ENCODE measurements at places on chromosomes 4 and X.
A peak's percentile ranks its signal among the peaks of the same experiment; 100 is the strongest.

DNA sequence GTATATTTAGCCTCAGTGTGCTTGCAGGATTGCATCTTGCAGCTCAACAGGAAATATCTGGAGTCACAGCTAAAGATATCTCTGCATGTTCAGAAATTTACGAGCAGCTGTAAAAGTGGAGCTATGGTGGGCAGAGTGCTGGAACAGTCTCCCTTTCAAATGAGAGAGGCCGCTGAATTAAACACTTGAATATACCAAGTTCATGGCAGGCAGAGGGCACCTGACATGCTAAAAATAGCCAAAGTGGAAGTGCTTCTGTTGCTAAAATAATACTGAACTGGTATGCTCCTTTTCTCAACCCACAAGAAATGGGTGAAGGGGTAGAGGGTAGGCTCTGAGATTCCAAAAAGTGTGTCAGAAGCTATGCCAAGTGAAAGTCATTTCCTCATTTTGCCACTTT, 98.1 kb downstream of the MGST2 start:
- DNase-seq, result no peak

DNA sequence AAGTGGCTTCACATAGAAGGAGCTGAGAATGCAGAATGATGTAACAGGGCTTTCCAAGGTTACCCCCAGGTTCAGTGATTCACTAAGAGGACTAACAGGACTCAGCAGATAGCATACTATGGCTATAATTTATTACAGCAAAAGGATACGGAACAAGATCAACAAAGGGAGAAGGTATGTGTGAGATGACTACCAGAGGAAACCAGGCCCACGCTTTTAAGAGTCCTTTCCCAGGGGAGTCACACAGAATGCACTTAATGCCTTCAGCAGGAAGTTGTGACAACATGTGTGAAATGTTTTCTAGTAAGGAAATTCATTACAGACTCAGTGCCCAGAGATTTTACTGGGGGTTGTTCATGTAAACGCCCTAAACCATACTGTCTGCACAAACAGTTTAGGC, 373.6 kb upstream of the MAGEB2 start:
- DNase-seq, result no peak

- no peak for DNase-seq
Measured at GRCh38 chr4:182014164-182014563, 229.0 kb upstream of the TENM3 start.

DNA sequence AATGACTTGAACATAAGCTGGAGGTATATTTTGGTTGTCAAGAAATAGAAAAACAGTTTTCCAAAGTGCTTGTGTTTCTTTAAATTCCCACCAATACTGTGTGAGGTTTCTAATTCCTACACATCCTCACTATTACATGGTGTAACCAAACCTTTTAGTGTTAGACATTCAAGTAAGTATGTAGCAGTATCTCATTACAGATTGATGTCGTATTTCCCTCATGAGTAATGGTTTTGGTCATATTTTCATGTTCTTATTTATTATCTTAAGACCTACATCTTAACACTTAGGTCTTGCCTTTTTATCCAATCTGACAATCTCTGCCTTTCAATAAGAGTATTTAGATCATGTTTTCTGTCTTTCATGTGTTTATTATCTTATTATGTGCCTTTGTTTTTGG, 253.7 kb upstream of the ANXA10 start:
- DNase-seq, result no peak

DNA sequence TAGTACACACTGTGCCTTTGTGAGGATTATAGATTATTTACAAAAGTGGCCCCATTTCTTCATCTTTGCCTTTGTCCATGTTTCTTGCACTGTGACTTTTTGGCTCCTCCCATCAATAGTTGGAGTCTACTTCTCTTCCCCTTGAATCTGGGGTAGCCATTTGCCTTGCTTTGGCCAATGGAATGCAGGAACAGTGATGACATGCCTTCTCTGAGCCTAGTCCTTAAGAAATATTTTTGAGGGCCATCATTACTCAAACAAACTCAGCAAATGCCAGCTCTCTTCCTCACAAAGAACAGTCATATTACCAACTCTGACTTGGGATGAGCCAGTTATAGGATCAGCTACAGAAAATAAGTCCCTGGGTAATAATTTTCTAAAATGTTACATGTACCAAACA, 189.6 kb downstream of the FRMPD4 start:
- DNase-seq, result no peak

DNA sequence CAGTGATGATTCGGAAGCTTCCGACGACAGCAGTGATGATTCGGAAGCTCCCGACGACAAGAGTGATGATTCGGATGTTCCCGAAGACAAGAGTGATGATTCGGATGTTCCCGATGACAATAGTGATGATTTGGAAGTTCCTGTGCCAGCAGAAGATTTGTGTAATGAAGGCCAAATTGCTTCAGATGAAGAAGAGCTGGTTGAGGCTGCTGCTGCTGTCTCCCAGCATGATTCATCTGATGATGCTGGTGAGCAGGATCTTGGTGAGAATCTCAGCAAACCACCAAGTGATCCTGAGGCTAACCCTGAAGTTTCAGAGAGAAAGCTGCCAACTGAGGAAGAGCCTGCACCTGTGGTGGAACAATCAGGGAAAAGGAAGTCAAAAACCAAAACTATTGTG, 14.2 kb downstream of the CXCR3 start:
- no peak for DNase-seq

DNA sequence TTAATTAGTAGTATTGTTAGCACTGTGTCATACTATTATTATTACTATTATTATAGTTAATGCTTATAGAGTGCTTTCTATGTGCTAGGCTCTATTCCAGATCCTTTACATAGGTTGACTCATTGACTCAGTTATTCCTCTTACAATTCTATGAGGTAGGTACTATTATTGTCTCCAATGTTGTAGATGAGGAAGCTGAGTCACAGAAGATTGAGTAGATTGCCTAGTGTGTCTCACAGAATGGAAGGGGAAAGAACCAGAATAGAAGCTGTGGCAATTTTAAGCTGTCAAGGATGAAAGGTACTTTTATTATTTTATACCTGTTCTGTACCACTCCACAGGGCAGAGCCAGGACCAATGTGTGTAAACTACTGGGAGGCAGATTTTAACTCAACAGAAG, 1.9 kb upstream of the TCEAL1 start:
- no peak for DNase-seq

DNA sequence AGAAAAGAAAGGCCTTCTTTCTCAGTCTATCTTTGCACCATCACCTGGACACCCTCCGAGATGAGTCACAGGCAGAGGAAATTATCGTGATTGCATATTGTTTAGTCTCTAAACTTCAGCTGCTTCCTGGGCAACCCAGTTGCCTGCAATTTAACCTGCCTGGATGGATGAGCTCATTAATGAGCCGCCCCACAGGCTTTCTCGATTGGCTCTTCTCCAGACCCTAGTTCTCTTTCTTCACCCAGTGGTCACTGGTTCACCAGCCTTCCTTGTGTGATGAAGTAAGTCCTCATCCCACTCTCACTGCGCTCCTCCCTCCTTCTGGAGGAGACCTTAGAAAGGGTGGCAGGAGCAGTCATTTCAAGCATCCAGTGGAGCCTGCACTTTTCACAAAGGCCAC, 94.4 kb downstream of the SOWAHB start:
- DNase-seq, result no peak

- DNase-seq, result no peak
Measured at GRCh38 chr4:6114181-6114580, 86.2 kb downstream of the JAKMIP1 start.

DNA sequence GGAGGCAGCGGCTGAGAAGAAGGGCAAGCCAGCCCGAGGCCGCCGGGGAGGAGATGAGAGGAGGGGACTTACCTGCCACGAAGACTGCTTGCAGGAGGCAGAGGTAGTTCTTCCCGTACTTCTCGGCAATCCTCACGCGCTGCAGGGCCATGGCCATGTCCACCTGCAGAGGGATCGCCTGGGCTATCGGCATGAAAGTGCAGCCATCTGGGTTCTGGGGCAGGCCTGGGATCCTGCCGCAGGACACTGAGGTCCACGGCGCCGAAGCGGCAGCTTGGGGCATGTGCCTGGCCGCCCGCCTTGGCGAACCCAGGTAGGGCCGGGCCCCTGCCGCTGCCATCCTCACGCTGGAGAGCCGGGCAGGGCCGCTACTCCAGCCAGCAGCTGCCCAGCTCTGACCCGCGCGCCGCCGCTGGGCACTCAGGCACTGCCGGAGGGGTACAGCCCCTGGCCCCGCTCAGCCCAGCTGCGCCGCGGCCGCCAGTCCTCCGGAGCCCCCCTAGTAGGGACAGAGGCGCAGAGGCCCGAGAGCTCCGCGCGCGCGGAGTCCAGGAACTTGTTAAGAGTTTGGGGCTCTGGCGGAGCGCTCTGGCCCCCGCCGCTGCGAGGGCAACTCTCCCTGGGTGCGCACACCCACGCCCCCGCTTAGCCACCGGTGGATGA, 16.0 kb downstream of the MCF2 start:
- DNase-seq, result no peak

DNA sequence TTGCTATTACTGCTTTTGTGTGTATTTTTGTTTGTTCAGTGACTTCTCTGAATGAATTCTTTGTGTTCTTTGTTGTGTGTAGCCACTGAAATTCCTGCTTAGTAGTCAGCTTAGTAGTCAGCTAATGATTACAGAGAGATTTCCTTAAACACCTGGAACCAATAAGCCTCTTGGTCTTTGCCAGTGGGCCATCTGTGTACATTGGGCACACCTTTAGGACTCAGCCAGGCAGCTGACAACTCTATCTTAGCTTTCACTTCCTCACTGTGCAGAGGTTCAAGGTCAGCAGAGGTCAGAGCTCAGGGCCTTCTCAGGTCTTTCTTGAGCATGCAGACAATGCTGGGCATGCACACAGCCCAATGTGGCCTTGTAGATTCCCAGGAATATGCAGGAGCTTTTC, 59.3 kb downstream of the RWDD4 start:
- no peak for DNase-seq

- no peak for DNase-seq
Measured at GRCh38 chr4:173522160-173522950, 7.7 kb downstream of the HAND2 start.

- no peak for DNase-seq
Measured at GRCh38 chrX:44829832-44830231, 14.0 kb upstream of the DUSP21 start.

DNA sequence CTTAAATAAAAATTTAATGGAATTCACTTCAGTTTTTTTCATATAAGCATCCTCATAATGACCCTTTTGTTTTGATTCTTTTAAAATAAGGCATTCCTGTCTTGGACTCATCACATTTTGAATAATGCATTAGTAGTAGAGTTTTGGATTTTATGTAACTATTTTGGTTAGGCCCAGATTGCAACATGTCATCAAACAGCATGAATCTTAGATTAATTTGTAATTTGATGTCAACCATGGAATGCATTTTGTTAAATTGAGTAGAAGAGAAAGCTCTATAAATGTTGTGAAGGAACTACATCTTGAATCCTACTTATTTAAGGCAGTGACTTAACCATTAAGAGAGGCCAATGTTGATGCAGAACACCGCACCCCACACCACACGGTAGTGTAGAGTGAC, 3.1 kb downstream of the DIAPH2 start:
- no peak for DNase-seq

- DNase-seq, result no peak
Measured at GRCh38 chr4:30901461-30902451, 181.6 kb downstream of the PCDH7 start.

GRCh38 chr4:163707873-163708272, 213.4 kb downstream of the TMA16 start:
- no peak for DNase-seq

DNA sequence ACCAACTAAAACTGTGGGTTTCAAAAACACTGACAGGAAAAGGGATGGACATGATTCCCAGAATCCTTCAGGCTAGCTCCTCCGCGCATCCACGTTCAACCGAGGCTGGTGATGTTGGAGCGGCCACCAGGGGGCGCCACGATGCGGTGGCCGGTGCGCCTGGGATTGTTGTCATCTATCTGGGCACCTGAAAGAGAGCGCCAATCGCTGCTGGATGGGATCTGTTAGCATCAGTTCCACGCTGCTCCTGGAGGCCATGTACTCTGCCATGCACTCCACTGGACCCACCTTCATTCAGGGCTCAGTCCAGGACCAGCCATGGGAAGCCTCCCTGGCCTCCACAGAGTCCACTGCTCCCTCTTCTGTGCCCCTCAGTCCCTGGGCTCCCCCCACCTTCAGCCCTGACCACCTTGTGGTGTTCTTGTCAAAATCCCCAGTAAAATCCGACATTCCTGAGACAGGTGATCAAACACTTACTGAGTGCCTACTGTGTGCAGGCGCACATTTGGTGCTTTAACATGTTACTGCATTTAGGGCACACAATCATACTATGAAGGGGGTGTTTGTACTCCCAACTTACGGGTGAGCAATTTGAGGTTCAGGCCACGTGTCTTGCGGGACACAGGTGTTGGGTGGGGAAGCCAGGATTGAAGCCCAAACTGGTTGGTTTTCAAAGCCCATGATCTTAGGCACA, 71.1 kb downstream of the CRMP1 start:
- no peak for DNase-seq

DNA sequence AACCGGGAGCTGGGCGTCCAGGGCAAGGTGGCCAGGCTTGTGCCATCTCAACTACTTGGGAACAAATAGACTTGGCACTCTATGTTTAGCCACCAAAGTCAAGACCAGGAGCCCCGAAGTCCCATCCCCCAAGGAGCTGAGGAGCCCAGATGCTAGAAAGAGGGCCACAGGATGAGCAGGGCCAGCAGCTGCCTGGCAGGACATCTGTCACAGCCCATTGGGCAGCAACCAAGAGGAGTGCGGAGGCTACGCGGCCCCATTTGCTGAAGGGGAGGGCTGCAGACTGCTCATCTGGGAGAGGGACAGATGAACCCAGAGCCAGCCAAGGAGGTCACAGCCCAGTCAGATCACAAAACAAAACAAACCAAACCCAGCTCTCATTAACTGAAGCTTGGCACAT, 22.9 kb upstream of the SOWAHD start:
- DNase-seq, result no peak

GRCh38 chrX:29787656-29788055, 427.7 kb upstream of the MAGEB2 start:
- DNase-seq, result no peak

- no peak for DNase-seq
Measured at GRCh38 chr4:18077808-18078207, 56.3 kb upstream of the LCORL start.

GRCh38 chrX:46209768-46210167, 335.5 kb downstream of the ZNF674 start:
- no peak for DNase-seq

- peak; percentile 46 for DNase-seq
Measured at GRCh38 chr4:169566021-169566818, 46.2 kb downstream of the NEK1 start.

DNA sequence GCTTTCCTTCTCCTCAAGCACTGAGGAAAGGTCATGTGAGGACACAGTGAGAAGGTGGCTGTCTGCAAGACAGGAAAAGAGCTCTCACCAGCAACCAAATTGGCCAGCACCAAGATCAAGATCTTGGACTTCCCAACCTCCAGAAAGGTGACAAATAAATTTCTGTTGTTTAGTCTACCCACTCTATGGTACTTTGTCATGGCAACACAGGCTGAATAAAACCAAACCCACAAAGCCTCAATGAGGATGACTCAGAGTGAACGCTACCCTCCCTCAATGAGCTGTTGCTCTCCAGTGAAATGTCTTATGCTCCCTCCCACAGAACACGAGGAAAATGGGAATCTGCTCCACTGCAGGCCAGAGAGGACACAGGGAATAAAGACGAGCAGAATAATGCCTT, 244.1 kb downstream of the RAB28 start:
- no peak for DNase-seq
